Right lung (tissue), 10 donors: ENCODE measurements at places on chromosomes 1 and 21.

DNA sequence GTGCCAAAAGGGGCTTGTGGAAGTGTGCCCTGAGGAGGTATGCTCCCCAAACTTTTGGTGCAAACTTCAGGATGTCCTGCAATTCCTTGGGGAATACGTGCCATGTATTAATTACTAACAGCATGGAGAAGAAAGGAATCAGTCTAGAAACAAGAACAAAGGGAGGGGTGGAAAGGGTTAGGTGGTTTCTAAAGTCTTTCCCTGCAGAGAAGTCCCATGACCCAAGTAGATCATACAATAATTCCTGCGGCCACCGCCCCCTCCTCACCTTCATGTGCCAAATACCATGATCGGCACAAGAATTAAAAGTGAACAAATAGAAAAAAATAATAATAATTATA lies 258.2 kb downstream of the PLPP3 start:
- DNase-seq: no peak

- DNase-seq: peak; percentile 53
These were observed 58.9 kb upstream of the LAPTM5 start for GRCh38 chr1:30816211-30817076.

DNA sequence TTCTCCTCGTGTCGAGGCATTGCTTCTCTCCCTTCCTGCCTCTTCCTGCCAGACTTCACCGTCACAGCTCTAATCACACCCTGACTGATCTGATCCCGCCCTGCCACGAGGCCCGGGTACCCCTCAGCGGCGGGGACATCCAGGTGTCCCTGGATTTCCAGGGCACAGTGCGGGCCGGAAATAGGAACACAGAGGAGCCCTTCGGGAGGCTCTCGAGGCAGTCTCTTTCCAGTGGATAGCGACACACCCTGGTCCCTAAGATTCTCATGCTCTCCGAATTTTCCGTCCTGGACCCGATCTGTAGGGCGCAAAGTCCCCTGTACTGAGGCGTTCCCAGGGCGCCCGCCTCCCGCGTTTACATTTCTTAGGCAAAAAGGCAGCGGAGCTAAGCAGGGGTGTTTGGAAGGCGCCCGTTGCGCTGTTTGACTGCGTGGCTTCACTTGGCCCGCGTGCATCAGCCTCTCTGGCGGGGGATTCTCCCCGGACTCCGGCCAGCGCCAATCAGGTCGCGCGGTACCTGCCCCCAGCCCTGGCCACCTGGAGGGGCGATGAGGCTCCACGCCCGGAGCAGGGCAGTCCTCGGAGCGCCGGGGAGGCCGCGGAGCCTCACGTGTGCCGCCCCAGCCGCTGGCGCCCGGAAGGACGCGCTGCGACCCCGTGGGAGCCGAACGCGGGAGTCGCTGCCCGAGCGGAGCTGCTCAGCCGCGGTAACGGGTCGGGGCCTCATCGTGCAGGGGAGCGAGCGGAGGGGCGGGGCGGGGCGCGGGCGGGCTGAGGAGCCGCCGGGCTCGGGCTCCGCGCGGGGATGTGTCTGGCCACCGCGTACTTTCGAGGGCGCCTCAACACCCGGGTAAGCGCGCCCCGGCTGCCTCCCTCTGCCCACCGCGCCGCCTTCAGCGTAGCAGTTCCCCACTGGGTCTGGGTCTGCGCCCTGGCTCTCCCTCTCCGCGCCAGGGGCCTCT lies at the start of gene FAM163A:
Gene FAM163A (plus strand): TSS at position 575 of the 962 bp plus-strand sequence. CDS start 69,807 bp downstream, outside the sequence.
- DNase-seq: peak; percentile 7

GRCh38 chr1:204544321-204544720 lies 28.1 kb downstream of the MDM4 start:
- DNase-seq: no peak

DNA sequence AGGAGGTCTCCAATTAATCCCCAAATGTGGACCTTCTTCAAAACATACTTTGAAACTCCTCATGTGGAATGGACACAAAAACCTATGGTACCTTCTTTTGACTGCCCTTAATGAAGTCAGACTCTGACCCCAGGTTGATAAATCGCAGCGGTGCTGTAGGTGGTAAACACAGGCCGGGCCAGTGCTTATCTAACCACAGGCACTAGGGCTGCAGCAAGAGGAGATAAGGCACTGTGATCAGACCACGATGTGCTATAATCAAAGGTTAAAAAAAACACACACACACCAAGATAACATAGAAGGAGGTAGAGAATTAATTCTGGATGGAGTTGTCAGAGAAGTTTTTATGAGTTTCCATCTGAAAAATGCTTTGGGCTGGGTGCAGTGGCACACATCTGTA lies 52.3 kb upstream of the SIPA1L2 start:
- DNase-seq: no peak
